HTR-8/SVneo (cell line): ENCODE measurements at places on chromosomes 12 and 14.

GRCh38 chr12:14157088-14157747 is 175.8 kb upstream of the GRIN2B start:
- no peak for DNase-seq

DNA sequence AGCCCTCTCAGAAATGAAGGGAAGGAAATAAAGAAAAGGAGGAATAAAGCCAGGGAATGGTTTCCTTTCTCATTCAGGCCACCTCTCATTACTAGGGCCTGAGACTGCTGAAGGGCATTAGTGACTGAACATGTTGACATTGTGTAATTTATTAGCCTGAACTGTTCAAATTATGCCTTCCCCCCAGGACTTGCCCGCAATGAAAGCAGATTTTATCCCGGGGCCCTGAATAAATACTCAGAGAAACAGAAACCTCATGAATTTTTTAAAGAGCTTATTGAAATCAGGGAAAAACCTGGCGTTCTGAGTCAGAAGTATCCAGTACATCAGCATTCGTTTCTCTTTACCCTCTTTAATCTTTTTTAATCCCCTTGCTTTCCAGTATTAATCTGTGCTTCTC is 35.9 kb upstream of the WSCD2 start:
- no peak for DNase-seq

GRCh38 chr12:123734268-123734667 is 22.1 kb downstream of the ATP6V0A2 start:
- DNase-seq: no peak

DNA sequence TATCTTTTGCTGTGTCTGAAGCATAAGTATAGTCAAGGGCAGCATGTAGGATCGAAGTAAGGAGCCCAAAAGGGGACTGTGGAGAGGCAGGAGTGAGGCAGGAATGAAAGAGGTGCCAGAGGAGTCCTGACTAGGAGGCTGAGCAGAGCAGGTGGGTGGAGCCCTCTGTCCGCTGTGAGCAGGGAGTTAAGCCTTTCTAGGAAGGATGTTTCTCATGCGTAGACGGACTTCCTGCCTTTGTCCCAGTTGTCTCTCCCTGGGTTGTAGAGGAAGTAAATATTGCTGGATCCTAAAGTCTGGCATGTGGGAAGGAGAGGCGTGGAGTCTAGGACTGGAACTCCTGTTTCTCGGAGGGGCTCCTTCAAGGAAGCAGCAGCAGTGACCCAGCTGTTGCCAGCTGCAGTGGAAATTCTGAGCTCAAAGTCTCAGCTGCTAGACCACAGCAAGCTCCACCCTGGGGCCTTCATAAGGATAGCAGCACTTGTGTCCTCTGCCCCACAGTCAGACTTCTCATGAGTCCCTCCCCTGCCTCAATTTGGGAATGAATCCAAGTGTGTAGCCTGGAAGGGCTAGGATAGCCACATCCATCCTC is 44.0 kb downstream of the RBMS2 start:
- DNase-seq: no peak

DNA sequence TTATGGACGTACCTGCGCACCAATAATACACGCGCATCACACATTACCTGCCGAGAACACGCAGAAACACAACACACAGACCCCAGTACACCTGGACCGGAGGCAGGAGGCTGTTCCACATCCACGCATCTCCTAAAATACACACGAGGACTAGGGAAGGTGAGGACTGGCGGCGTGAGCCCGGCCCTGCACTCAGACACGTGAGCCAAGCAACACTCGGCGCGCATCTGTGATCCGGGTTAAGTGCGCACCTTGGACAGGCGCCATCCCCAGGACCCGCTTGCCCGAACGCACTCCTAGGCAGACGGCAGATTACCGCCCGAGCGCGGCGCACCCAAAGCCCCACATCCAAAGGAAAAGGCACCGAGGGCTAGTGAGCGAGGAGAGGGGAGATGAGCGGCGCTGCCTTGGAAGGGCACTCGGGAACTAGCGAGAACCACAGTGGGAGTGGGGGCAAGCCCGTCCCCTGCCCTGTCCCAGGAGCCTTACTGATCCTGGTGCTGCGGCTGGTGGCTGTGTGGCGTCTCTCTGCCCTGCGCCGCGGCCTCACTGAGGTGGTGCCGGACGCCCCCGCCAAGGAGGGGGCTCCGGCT is 417 bp downstream of the GLS2 start:
- DNase-seq: no peak

DNA sequence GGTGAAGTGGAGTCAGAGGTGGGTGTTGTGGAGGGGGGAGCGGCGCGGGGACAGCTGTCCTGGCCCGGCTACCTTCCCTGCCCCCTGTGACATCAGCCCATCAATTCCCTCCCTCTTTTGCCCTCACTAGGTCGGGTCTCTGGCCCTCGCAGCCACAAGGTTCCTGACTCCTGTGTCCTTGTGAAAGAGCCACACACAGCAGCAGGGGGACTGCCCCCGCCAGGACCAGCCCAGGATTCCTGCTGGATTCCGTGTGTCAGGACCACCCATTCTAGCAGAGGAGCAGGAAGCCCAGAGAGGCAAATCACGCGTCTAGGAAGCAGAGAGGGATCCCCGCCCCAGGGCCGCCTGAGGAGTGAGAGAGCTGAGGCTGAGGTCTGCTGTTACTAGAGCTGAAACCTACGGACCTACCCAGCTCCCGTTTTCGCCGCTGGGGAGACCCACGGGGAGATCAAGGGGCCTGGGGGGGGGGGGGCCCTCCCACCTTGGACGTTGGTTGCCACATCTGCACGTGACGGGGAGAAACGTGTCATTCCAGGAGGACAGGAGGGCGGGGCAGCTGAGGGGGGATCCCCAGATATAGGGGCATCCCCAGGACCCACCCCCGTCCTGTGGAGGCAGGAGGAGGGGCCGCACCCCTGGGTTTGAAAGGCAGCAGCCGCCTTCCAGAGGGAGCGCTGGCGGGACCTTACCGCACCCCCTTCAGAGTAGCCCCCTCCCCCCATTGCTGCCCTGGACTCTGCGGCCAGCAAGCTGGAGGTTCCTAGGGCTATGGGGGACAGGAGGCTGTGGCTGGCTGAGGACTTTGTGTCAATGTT is 12.5 kb upstream of the INF2 start:
- no peak for DNase-seq

DNA sequence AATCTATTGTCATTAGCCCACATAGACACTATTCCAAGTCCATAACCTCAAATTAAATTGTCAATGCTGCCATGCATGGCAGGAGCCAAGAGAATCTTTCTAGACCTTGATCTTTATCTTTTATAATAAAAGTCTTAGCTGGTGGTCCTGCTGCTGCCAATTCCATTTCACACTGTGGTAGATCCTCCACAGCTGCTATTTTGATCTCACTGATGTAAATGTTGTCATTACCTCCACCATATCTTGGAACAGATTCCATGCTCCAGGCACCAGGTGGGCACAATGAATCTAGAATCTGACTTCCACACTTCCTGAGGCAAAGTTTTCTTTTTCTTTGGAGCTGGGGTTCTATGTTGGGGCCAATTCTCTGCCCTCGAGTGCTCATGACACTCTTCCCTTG is 161.2 kb downstream of the TMTC3 start:
- no peak for DNase-seq

GRCh38 chr14:89206389-89207031 is 210.5 kb downstream of the FOXN3 start:
- DNase-seq: no peak

DNA sequence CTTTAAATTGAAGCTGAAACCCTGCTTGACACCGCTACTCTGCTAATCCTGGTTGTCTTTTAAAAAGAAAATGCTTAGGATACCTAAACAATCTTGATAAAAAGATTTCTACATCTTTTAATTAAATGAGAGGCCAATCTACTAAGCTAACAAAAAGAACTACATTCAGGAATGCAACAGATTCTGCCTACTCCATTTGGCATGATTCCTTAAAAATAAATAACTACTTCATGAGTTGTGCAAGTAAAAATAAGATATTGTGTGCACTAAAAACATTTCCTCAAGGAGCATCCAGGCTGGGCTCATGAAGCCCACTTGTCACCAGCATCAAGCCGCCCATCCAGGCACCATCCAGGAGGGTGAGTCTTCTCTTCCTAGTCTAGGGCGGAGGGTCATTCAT is 197.5 kb downstream of the PAX9 start:
- DNase-seq: no peak

DNA sequence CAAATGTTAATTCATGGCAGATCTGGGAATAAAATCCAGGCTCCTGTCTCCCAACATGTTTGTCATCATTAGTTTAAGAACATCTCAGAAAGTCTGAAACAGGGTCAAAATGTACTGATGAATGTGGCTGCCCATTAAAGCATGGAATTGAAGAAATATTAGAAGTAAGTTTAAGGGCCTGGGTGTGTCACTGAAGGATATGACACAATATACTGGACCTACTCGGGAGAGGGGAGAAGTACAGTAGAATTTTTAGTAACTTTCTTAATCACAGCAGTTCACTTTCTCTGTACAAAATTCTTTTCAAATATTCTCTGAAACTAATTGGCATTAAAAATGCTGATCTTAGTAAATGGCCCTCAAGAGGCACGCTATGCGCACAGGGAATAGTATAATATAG is 185.5 kb downstream of the ETV6 start:
- no peak for DNase-seq

DNA sequence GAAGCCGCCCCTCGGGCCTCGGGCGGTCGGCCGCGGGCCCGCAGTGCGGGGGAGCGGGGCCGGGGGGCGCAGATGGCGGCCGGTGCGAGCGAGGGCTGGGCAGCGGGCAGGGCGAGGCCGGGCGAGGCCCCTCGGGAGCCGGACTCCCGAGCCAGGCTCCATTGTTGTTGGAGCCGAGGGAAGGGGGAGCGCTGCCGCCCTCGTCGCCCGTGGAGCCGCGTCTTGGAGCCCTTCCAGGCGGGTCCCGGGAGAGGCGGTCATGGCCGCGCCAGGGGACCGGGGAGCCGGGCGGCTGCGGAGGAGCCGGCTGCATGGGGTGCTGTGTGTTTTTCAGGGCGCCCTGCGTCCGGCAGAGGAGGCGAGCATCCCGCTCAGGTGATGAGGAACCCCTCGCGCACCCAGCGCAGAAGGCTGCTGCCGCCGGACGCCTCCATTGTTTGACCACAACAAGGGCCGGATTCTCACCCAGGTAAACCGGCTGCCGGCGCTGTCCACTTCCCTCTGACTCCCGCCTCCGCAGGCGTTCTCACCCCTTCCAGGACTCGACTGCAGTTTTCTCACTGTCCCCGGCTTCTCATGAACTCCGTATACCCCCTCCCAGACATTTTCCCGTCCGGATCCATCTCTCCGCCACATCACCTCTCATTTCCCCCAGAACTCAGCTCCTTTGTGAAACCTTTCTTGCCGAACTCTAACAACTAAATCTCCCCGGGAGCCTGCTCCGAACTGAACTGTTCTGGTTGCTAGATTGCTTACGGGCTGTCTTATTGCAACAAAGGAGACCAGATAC is 732 bp downstream of the ZNF664 start:
- DNase-seq: peak; percentile 12

DNA sequence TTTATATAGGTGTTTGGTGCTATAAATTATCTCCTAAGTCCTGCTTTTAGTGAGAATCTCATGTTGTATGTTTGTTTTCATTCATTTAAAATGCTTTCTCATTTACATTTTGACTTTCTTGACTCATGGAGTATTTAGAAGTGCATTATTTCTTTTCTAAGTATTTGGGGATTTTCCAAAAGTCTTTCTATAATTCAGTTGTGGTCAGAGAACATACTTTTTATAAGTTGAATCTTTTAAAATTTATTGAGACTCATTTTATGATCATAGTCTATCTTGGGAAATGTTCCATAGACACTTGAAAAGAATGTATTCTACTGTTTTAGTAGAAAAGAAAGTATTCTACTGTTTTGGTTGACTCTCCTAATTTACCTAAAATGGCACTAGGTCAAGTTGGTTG is 168.2 kb downstream of the AKAP6 start:
- no peak for DNase-seq

- DNase-seq: no peak
Observed at GRCh38 chr12:104042580-104042979, 7.4 kb downstream of the GLT8D2 start.

DNA sequence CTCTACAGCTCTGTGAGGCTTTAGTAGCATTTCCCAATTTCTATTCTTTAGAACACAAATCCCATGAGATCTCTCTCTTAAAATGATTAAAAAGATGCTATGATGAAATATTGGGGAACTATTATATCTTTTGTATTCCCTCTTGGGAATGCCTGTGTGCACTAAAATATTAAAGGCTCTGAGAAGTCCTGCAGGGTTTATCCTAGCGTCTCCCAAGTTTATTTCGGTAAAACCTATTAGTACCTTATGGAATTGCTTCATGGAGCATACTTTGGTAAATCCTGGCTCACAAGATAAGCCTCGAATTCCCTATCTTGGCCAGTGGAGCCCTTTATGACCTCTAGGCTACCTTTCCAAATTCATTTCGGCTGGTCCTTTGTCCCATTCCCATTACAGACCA is 306.8 kb downstream of the VRK1 start:
- no peak for DNase-seq

GRCh38 chr12:77070382-77070781 is 5.0 kb upstream of the E2F7 start:
- DNase-seq: no peak

DNA sequence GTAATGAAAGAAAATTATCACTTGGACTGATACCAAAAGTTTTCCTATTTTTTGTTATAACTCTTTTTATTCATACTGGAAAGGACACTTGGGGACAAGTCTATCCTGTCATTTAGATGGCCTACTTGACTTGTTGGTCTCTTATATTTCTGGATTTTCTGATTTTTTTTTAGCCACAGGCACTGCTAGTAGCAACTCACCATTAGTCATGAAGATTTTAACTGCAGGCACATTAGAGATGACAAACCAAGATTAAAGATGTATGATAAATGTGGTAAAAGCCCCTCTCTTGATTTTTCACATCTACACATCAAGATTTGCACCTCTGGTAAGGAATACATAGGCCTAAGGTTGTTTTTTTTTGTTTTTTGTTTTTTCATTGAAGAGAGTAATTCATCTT is 217.0 kb downstream of the SLC25A21 start:
- DNase-seq: no peak

DNA sequence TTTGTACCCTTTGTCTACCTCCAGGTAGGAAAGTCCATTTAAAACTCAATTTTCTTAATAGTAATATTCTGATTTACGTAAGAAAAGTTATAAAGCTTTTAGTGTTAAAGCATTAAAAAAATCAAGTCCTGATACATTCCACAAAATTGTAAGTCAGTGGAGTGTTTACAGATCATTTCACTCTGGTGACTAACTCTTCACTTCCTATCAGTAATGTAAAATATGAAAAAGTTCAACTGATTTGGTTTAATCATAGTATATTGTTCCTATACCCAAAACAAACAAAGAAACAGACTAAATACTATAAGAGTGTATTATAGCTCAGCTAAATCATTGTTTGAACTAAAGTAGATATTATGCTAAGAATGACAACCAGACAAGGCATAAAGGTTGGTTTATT is 85.9 kb downstream of the VEZT start:
- DNase-seq: no peak

DNA sequence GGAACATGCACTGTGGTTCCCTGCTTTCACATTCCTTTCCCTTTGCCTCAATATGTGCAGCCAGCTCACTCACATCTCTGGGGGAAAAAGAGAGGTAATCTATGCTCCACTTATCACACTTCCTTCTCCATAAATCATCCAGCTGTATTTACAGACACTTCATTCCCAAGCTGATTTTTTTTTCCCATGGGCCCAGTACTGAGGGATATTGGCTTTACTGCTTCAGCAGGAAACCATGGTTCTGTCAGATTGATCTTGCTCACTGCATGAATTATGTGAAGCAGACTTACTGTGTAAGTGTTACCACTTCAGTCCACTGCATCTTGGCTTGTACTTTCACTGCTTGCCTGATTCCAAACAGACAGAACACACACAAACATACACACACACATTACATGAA is 555.6 kb downstream of the CCER1 start:
- DNase-seq: no peak

- no peak for DNase-seq
Observed at GRCh38 chr14:84401631-84402030, 1128.3 kb upstream of the FLRT2 start.
